ENCODE measurements at places on chromosomes 13 and 19. TPM values are rescaled to one million over a fixed set of nuclear protein-coding genes. Genes with fewer than 3 reads are reported as not detected.
A peak's percentile ranks its signal among the peaks of the same experiment; 100 is the strongest.

CCDC169 gene
- 5.1 TPM for polyA plus RNA-seq

IL4I1 gene
- polyA plus RNA-seq, result 2.7 TPM

ZNF274 gene
- polyA plus RNA-seq, result 19.1 TPM

MYH14 gene
- 31.7 TPM for polyA plus RNA-seq

FCER2 gene
- 0.12 TPM for polyA plus RNA-seq

GRCh38 chr13:51000061-51000460 lies 90.5 kb downstream of the RNASEH2B start:
- DNase-seq, result no peak

DNA sequence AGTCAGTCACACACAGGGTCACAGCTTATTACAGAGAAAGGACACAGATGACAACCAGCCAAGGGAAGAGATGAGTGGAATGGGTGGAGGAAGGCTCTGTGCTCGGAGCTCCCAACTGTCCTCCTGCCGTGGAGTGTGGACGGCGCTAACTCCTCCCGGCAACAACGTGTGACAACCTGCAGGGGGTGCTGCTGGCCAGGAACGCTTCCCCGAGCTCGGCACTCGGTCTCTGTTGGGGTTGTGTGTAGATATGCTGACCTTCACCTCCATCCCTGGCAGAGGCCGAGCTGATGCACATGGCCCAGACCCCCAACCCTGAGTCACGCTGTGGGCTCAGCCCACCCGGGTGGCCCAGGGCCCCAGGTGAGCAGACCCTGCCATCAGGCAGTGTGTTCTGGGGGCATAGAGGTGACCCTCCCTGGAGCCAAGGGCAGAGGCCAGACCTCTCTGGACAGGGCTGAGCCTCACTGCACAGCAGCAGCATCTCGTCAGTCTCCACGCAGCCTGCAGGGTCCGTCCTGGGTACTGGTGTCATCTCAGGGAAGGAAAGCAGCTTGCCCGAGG lies 14.1 kb downstream of the ZNF444 start:
- DNase-seq, result no peak

DNA sequence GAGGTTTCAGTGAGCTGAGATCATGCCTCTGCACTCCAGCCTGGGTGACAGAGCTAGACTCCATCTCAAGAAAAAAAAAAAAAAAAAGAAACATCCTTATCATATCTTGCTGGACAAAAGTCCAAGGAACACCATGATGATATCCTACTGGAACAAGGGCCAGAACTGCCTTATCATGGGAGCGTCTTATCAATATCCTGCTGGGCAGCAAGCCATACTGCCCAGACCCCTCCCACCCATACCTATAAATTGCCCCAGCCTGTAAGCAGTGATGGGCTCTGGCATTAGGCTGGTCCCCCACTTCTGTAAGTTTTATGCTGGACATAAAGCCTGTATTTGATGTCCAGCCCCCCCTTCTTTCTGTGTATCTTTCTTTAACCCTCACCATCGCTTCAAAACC lies 14.7 kb upstream of the FBXO27 start:
- DNase-seq, result no peak

DNA sequence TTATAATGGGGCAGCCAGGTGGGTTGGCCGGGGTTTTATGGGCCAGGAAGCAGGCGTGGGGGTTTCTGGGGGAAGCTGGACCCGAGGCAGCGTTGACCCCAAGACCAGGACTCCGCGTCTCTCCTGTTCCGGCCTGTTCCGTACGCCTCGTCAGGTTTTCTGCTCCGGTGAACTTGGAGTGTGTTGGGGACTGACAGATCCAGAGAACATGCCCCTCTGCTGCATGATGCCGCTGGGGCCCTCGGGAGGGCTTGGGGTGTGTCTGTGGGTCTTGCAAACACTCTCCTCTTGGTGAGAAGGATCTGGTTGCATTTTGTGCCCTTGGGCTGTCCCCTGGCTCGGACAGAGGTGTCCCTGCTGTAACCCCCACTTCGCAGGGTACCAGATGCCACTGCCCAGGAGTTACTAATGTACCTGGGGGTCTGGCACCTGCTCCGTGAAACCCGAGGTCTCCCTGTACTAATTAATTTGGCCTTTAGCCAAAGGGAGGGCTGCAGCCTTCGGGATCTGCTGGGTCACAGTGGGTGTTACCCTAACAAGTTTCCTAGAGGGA lies 15.6 kb downstream of the KDM4B start:
- peak; percentile 61 for DNase-seq

- no peak for DNase-seq
Measured at GRCh38 chr19:2167896-2168618, 4.3 kb downstream of the DOT1L start.

DNA sequence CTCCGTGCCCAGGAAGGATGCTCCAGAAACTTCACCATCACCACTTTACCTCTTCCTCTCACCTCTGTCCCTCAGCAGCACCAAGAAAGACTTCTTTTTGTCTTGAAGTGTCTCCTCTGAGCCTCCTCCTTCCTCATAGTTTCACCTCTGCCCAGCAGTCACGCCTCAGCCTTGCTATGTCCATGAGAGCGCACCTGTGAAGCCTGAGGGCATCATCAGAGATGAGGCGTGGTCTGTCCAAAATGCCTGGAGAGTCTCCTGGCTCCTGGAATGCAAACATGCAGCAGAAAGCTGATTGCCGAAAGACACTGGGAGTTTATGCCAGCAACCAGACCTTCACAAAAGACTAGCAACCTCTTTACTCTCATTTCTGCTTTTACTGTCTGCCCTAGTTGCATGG lies 336.6 kb downstream of the TEX29 start:
- DNase-seq, result no peak

DNA sequence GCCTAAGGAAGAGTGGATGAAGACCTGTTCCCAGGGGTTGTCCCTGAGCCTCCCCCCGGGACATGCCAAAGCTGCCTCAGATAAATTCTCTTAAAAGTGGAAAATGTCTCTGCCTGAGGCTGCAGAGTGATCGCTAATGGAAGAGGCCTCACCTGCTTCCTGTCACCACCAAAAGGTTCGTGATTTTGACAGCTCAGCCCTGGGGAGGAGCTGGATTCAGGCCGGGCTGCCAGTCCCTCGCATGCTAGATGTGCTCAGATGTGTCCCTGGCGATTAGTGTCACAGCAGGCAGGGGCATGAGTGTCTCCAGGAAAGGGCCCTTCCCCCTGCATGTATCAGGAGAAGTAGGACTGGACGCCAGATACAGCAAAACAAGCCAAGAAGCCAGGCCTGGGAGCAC lies 626.5 kb downstream of the UQCRFS1 start:
- DNase-seq, result no peak

DNA sequence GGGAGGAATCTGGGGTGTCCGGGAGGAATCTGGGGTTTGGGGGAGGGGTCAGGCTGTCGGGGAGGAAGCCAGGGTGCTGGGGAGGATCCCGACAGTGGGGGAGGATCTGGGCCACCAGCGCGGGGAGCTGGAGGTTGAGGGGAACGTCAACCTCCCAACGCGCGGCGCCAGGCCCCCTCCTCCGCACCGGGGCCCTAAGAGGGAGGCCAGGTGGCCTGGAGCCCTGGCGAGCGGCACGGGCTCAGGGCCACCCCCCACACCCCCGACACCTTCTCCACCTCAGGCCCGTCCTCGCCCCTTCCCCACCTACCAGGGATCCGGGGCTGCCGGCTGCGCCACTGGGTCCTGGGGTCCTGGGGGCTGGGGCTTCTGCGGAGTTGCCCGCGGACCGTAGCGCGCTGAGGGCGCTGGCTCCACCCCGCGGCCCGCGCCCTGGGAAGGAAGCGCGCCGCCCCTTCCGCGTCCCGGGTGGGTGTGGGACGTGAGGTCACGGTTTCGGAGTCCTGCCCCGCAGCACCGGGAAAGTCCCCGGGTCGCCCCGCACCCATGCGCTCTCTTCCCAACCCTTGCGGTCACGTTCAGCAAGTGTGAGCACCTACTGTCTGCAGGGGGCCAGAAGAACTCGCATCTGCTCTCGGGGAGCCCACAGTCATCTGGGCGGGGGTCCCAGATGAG lies at the start of gene TICAM1:
Gene TICAM1, minus strand, starts transcription at position 409 of the 675 bp plus-strand sequence. CDS start 13,335 bp downstream, outside the sequence.
- DNase-seq, result peak; percentile 38

- DNase-seq, result no peak
Measured at GRCh38 chr13:76703621-76704288, 182.4 kb downstream of the KCTD12 start.

- no peak for DNase-seq
Measured at GRCh38 chr13:108225440-108225839, 7.2 kb downstream of the ABHD13 start.

- no peak for DNase-seq
Measured at GRCh38 chr13:114055766-114056165, 76.7 kb downstream of the RASA3 start.

DNA sequence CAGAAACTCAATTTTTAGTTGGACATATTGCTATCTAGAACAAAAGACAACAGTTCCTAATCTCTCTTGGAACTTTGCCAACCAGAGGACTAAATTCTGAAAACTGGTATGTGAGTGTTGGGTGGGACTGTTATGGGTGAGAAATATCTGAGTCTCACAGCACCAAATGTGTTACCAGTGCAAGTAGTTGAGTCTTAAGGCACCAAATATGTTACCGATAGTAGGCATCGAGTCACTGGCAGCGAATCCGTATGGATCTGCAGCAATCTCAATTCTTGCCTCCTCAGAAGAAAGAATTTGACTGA lies 575.2 kb downstream of the DACH1 start:
- no peak for DNase-seq

Measured in renal pelvis (tissue), 12 donors.